ENCODE measurements at places on chromosomes 4 and X.

DNA sequence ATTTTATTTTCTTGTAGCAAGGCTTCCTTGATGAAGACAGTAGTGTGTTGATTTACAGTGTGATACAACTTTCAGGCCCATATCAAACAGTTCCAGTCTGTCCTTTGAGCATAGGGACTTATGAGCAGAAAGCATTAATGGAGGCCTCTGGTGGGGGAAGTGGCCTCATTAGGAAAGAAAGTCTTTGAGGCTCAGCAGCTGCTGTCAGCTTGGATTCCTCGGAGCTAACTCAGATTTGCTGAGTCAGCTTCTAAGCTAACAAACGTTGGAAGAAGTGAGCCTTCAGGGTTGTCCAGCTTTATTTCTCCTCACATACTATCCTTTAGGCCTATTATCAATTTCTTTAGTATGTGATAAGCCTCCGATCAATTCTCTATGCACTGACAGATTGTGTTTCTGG is 15.8 kb upstream of the SFRP2 start:
- DNase-seq = no peak

DNA sequence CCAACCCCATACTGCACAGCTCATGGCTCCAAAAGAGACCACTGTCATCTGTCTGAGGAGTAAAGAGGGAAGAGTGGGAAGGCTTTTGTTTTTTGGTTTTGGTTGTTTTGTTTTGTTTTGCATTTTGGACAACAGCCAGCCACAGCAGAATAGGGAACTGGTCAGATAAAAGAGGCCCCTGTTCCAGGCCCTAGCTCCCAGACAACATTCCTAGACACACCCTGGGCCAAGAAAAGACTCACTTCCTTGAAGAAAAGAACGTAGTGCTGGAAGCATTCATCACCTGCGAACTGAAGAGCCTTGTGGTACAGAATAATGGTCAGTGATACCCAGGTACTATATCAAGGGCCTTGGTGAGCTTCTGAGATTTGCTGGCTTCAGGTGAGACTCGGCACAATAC is 619.4 kb upstream of the SPANXN1 start:
- DNase-seq = no peak

- no peak for DNase-seq
Measured at GRCh38 chrX:2176733-2177132, 324.0 kb downstream of the DHRSX start.

GRCh38 chr4:78343682-78344081 is 207.9 kb upstream of the ANXA3 start:
- no peak for DNase-seq

GRCh38 chrX:22134681-22135080 is 102.6 kb downstream of the PHEX start:
- no peak for DNase-seq

DNA sequence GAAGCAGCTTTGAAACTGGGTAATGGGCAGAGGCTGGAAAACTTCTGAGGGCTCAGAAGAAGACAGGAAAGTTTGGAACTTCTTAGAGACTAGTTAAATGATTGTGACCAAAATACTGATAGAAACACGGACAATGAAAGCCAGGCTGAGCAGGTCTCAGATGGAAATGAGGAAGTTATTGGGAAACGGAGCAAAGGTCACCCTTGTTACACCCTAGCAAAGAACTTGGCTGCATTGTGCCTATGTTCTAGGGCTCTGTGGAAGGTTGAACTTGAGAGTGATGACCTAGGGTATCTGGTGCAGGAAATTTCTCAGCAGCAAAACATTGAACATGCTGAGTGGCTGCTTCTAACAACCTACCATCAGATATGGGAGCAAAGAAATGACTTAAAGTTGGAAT is 50.8 kb upstream of the FBXW7 start:
- DNase-seq = no peak

GRCh38 chr4:139817657-139818452 is 152.2 kb downstream of the MGST2 start:
- no peak for DNase-seq

GRCh38 chr4:101187841-101188240 is 159.5 kb downstream of the PPP3CA start:
- DNase-seq = no peak

GRCh38 chr4:8912089-8912455 is 40.4 kb upstream of the HMX1 start:
- no peak for DNase-seq

GRCh38 chrX:40326186-40326965 is 228.6 kb upstream of the BCOR start:
- DNase-seq = no peak

- DNase-seq = no peak
Measured at GRCh38 chrX:130654409-130654950, 248.5 kb downstream of the ENOX2 start.

- DNase-seq = no peak
Measured at GRCh38 chr4:48047896-48048295, 31.3 kb downstream of the NIPAL1 start.

GRCh38 chr4:82223715-82224114 is 150.1 kb downstream of the HNRNPD start:
- no peak for DNase-seq
